M059J (cell line): ENCODE measurements at places on chromosomes 3 and 15. TPM values are rescaled to one million over a fixed set of nuclear protein-coding genes. Genes with fewer than 3 reads are reported as not detected.

Gene FILIP1L
- 35.1 and 43.2 TPM in 2 replicates for total RNA-seq

Gene NR2E3
- total RNA-seq, result 0.12 TPM in 1 of 2 replicates, not detected in the other

Gene NECTIN3
- total RNA-seq, result 66.6 and 76.6 TPM in 2 replicates

Gene PAQR5
- total RNA-seq, result 1.3 and 3.5 TPM in 2 replicates

Gene SMCO1
- total RNA-seq, result 0.05 TPM in 1 of 2 replicates, not detected in the other

Gene GOLGA6L1
- total RNA-seq, result not detected in 2 replicates

Gene LCTL
- 4.6 and 7.6 TPM in 2 replicates for total RNA-seq

Gene STRA6
- total RNA-seq, result 1.5 and 3.5 TPM in 2 replicates

Gene TPRG1
- 0.42 and 2.9 TPM in 2 replicates for total RNA-seq

DNA sequence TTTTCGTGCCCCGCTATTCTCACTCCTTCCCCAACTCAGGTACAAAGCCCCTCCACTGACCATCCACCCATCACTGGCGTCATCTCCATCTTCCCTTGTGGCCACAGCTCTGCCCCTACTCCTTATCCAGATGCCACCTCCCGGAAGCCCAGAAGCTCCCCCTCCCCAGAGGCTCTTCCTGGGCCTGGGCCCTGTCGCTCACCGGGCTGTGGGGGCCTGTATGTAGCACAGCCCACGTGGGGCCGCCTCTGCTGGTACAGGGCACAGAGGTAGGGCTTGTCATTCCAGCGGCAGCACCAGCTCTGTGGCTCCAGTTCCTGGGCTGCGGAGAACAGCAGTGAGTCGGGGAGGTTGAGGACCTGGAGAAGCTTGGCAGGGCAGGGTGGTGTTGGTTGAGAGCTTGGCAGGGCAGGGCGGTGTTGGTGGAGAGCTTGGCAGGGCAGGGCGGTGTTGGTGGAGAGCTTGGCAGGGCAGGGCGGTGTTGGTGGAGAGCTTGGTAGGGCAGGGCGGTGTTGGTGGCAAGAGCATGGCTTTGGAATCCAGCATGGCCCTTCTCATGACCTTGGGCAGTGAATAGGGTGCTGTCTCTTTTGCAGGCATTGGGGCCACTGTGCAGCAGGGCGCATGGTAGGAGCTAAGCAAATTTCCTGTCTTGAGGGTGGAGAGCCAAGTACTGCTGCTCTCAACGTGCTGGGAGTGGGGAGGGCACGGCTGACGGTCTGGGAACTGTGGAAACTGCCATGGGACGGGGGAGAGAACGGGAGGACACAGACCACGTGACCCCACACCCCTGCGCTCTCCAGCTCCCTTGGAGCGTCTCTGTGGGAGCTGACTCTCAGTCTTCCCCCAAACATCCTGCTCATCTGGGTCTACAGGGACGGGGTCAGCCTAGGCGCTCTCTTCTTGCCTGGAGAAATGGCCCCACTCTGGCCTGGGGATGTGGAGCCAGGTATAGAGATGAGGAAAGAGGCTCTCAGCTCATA is 43.4 kb downstream of the MUC20 start:
- no peak for DNase-seq

DNA sequence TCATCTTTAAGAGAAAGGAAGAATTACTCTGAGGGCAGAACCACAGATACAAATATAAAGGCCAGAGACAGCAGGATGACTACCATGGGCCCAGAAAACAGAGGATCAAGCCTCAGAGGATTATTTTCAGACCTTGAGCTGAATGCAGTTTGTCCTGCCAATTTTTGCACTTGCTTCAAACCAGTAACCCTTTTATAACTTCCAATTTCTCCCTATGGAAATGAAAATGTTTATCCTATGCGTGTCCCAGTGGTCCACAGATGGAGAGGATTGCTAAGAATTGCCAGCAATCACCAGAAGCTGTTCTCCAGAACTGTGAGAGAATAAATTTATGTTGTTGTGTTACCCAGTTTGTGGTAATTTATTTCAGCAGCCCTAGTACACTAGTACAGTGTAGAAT is 26.4 kb upstream of the MME start:
- DNase-seq, result no peak

- DNase-seq, result no peak
These were observed 13.1 kb upstream of the DENND4A start for GRCh38 chr15:65805019-65805745.

- DNase-seq, result no peak
These were observed 361 bp upstream of the STXBP5L start for GRCh38 chr3:120907659-120908029.

DNA sequence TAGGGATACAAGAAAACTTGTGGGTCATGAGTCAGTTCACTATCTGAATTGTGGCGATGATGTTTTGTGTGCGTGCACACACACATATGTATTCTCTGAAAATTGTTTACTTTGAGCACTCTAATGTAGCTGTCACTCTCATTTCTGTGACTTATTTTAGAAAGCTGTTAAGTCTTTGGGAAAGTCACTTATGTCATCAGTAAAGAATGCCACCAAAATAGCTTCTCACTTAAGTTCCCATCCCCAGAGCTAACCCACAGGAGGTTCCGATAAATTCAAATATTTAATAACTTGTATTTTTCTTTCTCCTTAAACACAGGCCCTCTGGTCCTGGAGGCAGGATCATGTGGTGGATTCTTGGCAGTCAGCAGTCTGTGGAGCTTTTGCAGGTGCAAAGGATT is 138.3 kb downstream of the LRIG1 start:
- DNase-seq, result peak; percentile 62

- DNase-seq, result no peak
These were observed 398.8 kb upstream of the ATP10A start for GRCh38 chr15:26261966-26262365.

- no peak for DNase-seq
These were observed 63.8 kb downstream of the CASR start for GRCh38 chr3:122247087-122247824.

GRCh38 chr15:60001610-60002527 is 2.2 kb upstream of the FOXB1 start:
- DNase-seq, result no peak

GRCh38 chr3:67005974-67006373 is 7.9 kb downstream of the KBTBD8 start:
- DNase-seq, result no peak

GRCh38 chr3:126180477-126181397 is at the start of gene ALDH1L1:
TSS of gene ALDH1L1 (minus strand) at chr3:126180586. CDS start at chr3:126160979, 19,607 bp downstream.
- DNase-seq, result peak; percentile 69

- peak; percentile 71 for DNase-seq
These were observed 159.9 kb downstream of the APBA2 start for GRCh38 chr15:29045717-29046116.

- DNase-seq, result peak; percentile 65
These were observed 275.3 kb downstream of the UACA start for GRCh38 chr15:70488002-70488605.

DNA sequence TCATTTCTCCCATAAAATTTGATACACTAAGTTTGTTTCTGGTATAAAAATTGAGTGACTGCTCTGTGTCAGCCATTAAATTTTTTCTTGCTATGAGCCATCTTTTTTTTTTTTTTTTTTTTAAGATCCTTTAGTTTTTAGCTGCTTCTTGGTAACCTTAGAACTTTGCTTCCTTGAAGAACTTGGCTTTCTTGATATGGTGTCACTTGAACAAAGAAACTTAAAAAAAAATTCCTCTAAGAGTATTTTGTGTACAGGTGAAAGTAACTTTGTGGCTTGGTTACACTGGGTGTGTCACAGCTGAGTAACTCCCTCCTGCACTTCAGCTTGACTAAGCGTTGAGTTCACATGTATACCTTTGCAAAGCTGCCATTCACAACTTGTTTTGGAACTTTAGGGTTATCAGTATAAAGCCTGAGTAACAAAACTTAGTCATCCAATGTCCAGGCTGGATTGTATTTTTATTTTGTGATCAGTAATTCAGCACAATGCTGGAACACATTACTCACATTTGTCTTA is 6.5 kb downstream of the CHD2 start:
- peak; percentile 88 for DNase-seq

DNA sequence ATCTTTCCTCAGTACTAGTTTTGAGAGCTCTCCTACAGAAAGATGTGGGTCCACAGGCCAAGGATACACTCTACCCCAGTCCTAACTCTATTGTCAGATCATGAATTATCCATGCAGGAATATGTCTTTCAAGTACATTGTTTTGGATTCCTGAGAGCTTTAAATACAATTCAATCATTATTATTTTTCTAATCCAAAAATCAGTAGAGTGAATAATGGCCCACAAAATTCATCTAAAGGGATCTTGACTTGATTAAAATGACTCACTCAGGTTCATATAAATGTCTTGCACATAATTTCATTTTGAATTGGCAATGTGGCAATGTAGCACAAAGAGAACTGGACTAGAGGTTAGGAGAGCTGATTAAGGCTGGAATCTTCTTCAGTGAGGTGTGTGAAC is 93.9 kb downstream of the ZPLD1 start:
- DNase-seq, result no peak

- DNase-seq, result no peak
These were observed 435.5 kb upstream of the TGFBR2 start for GRCh38 chr3:30170681-30171438.

DNA sequence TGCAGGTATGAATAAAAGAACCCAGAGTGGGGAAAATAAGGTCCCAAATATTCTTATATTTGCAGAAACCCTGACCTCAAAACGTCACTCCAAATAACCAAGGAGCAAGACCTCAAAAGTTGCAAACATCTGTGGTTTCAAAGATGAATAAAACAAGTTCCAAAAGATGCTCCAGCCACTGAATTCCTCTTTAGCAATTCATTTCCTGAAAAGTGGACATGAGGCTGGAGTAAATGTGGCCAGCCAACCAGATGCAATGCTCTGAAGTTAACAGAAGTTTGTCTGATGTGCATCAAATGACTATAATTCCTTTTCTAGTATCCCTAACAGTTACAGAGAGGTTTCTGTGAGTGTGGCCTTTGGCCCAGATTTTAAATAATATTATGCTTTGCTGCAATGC is 71.2 kb upstream of the WNT5A start:
- DNase-seq, result peak; percentile 40

DNA sequence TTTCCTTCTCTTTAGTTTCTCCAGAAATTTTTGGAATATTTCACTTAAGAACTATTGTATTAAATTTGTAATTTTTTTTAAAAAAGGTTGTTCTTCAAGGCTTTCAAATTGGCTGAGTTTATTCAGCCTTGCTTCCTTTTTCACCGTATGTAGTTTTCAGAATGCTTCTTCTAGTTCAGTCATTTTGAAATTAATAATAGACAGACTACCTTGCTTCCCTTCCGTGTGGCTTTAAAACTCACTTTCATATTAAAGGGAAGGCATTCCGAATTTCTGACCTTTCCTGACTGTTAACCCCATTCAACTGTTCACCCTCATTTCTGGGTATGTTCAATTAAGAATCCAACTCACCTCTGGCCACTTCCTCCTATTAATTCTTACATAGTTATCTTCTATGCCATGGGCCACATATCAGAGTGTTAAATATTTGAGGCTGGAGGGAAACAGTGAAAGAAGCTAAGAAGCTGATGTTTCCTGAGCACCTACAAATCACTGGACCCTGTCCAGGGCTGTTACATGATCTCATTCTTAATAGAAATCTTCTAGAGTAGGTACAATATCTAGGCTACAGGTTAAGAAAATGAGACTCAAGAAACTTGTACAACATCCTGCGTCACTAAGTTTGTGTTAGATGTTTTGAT is 237.5 kb downstream of the P3H2 start:
- no peak for DNase-seq

GRCh38 chr3:52053307-52054304 is 2.8 kb downstream of the DUSP7 start:
- peak; percentile 30 for DNase-seq

DNA sequence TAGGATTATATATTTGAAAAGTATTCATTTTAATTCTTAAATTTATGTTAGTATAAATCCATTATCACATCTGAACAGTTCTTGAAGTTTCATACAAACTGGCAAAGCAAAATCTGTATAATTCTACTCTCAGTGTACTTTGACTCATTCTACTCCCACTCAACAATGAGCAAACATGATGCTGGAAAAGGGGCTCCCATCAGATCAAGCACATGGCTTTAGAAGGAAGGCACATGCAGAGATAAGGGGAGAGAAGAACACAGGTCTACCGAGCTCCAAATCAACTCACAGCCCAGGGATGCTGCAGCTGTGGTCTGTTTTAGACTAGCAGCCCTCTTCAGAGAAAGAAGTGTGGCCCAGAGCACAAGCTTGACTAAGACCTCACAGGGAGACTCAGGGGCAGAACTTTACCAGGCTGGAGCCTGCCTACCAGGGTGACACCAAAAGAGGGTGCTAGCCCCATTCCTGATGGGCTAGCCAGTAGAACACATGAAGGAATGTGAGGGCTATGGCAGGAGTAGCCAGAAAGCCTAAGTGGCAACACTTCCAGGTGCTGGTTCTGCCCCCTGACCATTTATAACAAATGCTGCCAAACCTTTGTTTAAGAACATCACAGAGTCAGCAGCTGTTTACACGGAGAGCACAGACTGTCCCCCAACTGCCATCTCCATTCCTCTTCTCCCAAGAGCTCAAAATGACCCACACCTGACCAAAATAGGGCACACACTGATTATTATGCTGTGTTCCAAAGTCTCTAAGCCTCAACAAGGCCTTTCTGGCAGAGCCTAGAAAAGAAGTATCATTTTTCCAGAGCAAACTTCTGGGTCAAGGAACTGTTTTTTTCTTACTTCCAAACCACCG is 19.5 kb downstream of the SEC22C start:
- DNase-seq, result no peak

DNA sequence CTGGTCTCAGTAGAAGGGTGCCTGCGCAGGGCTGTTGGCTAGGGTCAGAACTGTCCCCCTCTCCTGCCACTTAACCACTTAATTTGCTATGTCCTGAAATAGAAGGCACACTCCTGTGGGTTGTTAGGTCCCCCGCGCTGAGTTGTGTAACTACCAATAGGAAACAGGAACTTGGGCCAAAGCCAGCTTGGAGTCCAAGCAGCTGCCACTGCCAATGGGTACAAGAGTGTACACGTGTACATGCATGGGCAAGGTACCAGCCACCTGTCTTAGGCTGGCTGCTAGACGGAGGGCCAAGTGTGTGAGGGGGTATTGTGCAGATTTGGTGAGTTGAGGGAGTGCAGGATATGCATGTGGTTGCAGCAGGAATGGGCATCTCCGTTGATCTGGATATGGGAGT is 29.7 kb upstream of the POLG start:
- DNase-seq, result no peak

DNA sequence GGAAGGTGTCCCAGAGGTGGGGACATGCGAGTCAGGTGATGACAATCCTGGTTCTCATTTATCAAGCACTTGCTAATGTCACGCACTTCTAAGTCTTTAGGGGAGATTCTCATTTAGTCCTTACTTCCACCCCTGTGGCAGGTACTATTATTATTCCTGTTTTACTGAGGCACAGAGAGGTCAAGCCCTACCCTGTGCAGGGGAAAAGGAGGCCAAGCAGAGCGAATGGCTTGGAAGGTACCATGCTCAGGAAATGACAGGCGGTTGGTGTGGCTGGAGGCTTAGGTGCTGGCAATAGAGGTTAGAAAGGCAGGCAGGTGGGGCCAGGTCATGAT is 268.9 kb downstream of the UACA start:
- no peak for DNase-seq
